Fibroblast of gingiva (primary cell): ENCODE measurements at places on chromosomes 2 and 18.
A peak's percentile ranks its signal among the peaks of the same experiment; 100 is the strongest.

GRCh38 chr18:62332964-62333695 is 8.0 kb downstream of the TNFRSF11A start:
- DNase-seq = no peak

GRCh38 chr2:163213661-163214081 is 375.1 kb upstream of the KCNH7 start:
- DNase-seq = peak; percentile 31

- no peak for DNase-seq
These were observed 994.6 kb downstream of the SUCLG1 start for GRCh38 chr2:83464444-83464843.

DNA sequence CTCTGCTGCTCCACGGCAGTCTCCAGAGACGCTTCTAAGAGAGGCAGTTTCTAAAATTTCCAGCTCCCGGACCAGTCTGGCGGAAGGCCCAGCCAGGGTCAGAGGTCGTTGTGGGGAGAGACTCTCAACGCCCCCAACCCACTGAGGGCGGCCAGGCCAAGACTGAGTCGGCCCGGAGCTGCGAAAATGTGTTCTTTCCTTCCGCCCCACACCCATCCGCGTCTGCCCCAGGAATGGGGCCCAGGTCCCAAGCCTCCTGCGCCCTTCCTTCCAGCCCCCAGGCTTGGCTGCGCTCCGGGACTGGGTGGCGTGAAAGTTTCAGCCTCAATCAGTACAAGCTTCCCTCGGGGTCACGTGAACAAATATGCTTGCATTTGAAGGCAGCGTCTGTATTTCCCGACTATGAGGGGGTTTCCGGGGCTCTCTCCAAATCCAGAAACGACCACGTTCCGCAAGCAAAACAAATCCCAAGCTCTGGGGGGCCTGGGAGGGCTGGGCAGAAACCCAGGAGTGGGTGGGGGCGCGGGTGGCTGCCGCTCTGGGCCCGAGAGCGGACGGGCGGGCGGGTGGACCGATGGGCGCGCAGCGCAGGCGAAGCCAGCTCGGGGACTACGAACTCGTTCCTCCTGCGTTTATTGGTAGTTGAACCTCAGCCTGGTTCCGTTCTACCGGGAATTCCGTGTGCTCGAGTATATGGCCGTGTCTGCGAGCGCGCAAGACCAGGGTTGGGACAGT is 3.3 kb downstream of the HOXD3 start:
- DNase-seq = no peak

- DNase-seq = no peak
These were observed 842 bp upstream of the CKAP2L start for GRCh38 chr2:112765251-112765650.

GRCh38 chr2:102058293-102058833 is 66.6 kb downstream of the IL1R2 start:
- DNase-seq = no peak

GRCh38 chr2:134142341-134142738 is 111.5 kb upstream of the MGAT5 start:
- DNase-seq = no peak
